ENCODE measurements at places on chromosomes 5 and 9.

DNA sequence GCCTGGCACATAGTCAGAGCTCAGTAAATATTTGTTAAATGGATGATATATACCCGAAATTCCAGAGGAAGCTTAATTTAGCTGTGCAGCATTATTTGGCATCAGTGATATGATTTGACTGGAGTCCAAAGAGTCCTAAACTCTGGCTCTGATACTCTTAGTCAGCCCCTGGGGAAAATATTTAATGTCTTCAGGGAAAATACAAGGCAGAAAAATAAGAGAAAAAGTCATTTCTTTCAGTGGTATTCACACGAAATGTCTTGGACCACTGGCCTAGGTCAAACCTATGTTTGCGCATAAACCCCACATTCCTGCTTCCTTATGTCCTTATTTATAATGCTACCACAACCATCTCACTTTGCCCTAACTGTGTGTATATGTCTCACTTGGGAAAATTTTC, 23.8 kb downstream of the GLRA1 start:
- DNase-seq, result no peak

DNA sequence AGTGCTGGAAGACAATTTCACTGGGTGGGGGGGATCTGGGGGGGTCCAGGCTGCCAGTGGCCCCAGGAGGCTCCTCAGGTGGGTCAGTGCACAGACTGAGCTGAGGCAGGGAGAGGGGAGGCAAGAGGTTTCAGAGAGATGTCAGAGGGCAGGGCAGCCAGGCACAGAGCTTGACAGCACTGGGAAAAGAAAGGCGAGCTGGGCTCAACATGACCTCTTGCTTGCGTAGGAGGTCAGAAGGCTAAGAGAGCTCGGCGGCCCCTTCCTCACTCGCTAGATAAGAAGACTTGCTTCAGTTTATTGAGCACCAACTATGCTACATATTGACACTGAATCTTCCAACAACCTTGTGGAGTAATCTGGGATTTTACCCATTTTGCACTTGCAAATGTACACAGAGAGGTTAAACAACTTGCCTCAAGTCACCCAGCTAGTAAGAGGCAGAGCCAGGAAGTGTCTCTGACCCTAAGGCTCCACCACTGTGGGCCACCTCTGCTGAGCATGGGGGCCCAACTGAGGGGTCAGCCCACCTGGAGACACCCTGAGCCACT, 3.5 kb downstream of the PDLIM7 start:
- DNase-seq, result no peak

- DNase-seq, result no peak
These were observed 6.2 kb downstream of the ETF1 start for GRCh38 chr5:138536665-138537315.

DNA sequence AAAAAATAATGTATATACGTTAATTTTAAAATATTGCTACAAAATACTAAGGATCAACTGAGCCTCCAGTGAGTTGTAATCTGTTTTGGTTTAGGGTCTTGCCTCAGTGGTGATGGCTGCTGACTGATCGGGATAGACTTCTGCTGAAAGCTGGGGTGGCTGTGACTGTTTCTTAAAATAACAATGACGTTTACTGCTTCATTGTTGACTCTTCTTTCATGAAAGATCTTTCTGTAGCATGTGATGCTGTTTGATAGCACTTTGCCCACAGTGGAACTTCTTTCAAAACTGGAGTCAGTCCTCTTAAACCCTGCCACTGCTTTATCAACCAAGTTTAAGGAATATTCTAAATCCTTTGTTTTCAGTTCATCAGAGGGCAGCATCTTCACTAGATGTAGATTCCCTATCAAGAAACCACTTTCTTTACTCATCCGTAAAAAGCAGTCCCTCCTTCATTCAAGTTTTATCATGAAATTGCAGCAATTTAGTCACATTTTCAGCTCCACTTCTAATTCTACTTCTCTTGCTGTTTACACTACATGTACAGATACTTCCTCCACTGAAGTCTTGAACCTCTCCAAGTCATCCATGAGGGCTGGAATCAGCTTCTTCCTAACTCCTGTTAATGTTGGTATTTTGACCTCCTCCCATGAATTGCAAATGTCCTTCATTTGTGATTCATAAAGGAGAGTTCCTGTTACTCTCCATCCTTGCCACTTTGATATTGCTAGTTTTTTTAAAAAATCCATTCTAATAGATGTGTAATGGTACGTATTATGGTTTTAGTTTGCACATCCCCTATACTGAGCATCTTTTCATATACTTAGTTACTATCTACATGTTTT, 41.5 kb upstream of the PTPDC1 start:
- no peak for DNase-seq

GRCh38 chr5:16934123-16934522, 2.0 kb downstream of the MYO10 start:
- no peak for DNase-seq

DNA sequence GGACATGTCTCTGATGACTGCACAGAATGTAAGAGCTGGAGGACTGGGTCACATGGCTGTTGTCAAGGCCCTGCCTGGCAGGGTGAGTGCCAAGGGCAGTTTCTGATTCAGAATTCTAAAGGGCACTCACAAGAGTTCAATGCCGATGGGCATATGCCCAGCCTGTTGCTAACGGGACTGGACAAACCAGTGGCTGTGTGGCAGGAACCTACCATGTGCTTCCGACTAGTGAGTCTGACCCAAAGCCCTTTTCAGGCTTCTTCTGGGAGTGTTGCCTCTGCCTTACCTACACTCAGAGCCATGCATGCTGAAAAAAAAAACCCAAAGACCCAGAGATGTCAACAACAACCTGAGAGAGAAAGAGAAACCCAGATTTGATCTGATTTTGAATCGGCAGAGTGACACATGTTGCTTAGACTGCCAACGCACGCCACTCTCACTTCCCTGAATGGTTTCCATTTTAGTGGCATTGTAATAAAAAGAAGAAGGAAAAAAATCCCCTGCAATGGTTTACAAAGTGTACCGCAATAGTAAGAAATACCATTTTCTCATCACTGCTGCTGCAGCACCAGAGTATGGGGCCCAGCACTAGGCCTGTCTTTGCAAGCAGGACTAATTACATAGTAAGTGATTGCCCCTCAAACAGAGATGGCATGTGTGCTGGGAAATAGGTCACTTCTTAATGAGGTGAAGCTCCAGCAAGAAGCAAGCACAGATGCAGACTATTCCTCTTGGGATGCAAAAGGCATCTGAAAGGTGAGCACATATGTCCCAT, 194.3 kb downstream of the PALM2AKAP2 start:
- no peak for DNase-seq

DNA sequence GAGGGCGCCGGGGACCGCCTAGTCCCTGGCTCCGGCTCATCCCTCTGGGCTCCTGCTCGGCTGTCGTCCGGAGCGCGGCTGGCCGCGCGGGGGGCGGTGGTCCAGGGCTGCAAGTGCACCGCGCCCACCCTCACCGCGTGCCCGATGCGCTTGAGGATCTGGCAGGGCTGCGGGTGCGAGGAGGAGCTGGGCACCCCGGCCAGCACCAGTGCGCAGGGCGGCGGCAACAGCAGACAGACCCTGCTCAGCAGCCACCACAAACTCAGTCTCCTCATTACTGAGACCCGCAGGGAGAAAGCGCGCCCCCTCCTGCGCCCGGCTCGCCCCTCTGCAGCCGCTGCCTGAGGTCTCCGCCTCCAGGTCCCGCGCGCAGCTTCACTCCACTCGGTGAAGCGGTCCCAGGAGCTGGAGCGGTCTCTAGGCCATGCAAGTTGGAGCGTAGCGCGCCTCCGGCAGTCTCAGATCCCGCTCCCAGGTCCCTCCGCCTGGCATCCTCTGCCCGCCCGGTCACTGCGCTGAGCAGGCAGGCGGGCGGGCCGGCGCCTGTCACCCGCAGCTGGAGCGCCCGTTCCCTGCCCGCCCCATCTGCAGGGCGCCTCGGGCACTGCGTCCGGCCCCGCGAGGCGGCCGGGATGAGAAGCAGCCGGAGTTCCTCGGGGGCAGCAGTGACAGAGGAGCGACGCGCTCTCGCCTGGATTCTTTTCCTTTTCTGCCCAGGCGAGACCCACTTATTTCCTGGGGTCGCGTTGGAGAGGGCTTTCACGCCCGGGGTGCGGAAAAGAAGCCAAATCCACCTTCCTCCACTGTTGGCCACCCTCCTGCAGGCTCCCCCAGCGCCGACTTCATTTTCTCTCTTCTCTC, 512 bp downstream of the GRIN3A start:
- no peak for DNase-seq

DNA sequence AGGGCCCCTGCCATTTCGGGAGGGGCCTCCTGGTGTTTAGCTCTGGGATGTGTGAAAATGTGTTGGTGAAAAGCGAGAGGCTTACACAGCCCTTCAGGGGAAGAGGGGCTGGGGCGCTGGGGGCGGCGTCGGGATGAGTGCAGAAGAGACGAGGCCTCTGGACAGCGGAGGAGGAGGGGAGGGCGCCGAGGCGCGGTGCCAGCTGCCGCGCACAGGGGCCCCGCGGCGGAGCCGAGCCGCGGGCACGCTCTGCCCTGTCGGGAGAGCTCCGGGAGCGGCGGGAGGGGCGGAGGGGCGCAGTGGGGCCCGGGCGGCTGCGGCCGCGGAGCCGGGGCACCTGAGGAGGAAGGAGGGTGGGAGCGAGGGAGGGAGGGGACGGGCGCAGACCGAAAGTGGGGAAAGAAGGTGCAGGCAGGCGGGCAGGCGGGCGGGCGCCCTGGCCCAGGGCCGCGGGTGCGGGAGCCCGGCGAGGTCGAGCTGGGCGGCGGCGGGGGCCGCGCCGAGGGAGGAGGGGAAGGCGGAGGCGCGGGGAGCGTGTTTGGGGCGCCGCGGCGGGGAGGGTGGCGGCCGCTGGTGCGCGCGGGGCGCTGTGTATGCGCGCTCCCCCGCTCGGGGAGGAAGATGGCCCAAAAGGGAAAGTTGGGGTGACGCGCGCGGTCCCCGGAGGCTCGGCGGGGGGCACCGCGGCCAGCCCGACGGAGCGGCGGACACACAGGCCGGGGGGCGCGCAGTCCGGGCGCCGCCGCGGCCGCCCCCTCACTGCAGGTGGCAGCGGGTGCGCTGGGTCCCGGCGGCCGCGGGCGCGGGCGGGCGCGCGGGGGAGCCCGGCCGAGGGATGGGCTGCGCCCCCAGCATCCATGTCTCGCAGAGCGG, at the start of gene PDE8B:
Gene PDE8B, plus strand, starts transcription at position 590 of the 873 bp plus-strand sequence. Its CDS starts 246 bp downstream, at position 836.
- DNase-seq, result no peak

DNA sequence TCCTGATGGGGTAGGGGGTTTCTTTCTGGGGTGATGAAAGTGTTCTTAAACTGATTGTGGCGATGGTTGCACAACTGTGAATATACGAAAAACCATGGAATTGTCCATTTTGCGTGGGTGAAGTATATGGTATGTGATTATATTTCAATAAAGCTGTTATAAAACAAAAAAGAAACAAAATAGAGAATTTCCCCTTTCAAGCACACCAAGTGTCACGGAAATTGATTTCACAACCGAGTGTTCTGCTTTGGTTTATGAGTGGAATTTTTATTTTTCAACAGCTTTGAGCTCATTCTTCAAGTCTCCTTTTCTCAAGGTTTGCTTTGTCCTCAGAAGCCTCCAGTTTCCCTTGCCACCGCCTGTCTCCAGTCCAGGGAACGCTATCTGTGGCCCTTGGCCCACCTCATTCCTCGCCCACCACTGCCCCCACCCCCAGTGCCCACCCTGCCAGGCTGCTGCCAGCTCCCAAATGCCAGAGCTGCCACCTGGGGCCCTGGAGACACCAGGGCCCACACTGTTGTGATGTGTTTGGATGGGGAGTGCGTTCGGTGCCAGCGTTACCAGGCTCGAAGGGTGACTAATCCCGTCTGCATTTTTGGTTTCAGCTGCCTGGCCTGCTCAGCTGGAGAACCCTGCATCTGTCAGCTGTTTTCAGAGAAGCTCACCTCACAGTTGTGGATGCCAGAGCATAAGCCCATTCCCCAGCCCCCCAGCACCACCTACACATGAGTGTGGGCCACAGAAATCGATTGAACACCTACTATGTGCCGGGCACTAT, 30.4 kb downstream of the DUSP1 start:
- DNase-seq, result peak; percentile 88

DNA sequence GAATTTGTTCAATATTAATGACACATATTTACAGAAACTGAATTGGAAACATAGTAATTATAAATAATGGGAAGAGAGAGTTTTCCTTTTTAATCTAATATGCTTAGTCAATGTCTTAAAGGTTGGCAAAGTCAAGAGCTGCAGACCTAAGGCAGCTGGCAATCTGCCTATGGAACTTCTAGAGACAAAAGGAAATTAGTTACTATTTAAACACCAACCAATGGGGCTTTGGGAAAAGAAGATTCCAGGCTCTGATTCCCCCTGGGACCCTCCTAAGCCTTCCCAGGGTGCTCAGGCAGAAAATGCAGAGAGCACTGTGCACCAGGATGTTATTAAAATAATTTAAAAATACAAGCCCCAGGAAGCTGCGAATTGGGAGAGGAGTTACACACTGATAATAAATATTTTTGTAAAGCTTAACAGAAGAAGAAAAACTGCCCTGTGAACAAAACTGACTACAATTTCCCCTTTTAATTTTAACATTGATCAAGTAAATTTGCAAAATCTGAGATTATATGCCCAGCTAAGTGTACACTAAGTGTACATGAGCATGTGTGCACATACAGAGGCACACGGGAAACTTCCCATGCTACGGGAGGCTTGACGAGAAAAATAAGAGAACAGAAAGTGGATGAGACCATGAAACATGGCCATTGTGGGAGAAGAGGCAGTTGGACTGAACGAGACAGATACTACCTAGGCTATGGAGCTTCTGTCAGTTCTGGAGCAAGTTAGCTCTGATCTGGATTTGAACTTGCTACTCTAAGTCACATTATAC, 77.4 kb upstream of the ADAMTS16 start:
- no peak for DNase-seq

GRCh38 chr9:21153336-21154017, 11.8 kb upstream of the IFNW1 start:
- peak; percentile 1 for DNase-seq

- DNase-seq, result no peak
These were observed 119.8 kb downstream of the LPAR1 start for GRCh38 chr9:110918316-110919049.

GRCh38 chr5:123107343-123108244, 18.6 kb downstream of the PRDM6 start:
- DNase-seq, result no peak

- no peak for DNase-seq
These were observed 13.1 kb upstream of the SMC2 start for GRCh38 chr9:104080983-104081382.

DNA sequence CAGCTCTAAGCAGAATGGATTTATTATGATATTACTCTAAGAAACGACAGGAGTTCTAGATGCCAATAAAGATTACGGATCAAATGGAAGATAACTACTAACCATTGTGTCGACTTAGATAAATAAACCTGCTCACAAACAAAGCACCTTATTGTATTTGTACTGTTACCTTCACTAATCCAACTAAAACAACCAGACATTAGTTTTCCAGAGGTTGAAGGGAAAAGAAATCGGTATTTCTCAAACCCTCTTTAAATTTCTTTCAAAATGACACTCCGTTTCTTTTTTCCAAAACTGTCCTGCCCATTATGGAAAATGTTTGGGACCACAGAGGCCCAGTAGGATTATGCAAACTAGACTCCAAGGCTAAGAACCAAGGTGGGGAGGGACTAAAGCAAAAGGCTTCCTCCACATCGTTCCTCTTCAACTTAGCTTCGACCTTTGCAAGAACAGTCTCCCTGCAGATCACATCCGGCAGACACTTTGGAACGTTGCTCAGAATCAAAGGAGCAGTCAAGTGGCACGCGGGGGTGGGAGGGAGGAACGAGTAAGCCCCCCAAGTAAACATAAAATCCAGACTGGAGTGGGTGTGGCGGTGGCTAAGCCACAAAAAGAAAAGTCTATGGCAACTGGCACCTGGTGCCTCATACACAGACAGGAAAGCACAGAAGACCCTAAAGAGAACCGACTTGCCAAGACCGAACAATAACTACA, 2.7 kb downstream of the MLLT3 start:
- DNase-seq, result no peak

GRCh38 chr5:159402856-159403255, 72.6 kb upstream of the IL12B start:
- no peak for DNase-seq
